Urinary bladder (tissue), 4 donors: ENCODE measurements at places on chromosomes 1 and 21. TPM values are rescaled to one million over a fixed set of nuclear protein-coding genes. Genes with fewer than 3 reads are reported as not detected.

DNA sequence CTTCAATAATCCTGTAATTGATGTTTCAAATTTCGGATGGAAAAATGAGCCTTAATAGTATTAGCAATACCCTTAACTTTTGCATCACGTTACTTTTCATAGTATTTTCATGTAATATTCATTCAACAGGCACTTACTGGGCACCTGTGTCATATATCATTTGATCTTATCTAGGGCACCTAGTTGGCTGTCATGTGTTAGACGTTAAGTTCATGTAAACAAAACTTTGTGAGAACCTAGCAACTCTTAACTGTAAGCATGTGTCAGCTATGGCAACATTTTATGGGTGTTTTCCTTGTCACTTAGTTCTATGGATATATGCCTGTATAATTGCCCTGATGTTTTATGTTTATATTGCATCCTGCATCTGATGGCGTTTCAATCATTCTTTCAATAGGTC is 777 bp downstream of the LAMC2 start:
- DNase-seq = no peak

S100A7 gene
- total RNA-seq = not detected

DNA sequence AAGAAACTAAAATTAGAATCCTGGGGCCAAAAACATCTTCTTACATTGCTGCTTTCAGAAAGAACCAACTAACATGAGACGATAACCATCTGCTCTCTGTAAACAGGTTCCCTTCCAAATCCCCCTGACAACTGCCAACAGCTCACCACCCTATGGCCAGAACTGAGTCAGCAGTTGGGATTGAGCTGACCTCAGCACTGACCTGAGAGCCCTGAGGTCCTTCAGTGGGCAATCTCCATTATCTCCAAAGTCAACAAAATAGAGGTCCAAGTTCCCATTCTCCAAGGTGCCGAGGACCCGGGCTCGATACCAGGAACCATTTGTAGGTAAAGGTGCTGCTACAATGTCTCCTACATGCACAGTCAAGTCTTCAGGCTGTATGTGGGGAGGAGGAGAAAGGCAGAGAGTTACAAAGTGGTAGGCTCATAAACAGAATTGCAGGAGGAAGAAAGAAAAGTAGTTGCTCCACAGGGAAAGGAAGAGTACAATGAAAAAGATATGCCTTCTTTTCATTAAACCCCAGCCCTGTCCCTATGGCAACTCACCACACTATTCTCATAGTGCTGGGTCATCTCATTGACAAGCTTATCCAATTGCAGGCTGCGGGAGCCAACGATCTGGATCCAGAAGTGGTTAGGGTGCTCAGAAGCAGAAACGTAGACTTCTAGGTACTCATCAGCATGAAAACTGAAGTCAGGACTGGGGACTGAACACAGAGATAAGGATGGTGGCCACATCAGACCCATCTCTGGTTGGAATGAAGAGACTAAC is 12.8 kb upstream of the MRPL9 start:
- DNase-seq = no peak

DNA sequence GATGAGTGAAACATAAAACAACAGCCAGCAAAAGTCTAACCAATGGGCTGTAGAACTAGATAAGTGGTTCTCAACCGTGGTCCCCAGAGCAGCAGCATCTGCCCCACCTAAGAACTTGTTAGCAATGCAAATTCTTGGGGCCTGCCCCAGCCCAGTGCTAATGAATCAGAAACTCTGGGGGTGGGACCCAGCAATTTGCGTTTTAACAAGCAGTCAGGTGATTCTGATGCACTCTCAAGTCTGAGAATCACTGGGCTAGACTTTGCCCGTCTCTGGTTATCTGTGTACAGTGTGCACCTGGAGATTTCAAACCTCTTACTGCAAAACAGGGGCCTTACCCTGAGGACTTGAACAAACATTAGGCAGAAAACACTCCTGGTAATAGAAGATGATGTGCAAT is 66.5 kb downstream of the PLXNA2 start:
- DNase-seq = no peak

ADORA1 gene
- total RNA-seq = 1.4 TPM

CTTNBP2NL gene
- total RNA-seq = 19.9 TPM

GRCh38 chr1:110674337-110675059 is at the start of gene KCNA3:
KCNA3 (minus strand) TSS chr1:110674940; CDS start chr1:110674809, 131 bp downstream.
- DNase-seq = peak; percentile 8

DNA sequence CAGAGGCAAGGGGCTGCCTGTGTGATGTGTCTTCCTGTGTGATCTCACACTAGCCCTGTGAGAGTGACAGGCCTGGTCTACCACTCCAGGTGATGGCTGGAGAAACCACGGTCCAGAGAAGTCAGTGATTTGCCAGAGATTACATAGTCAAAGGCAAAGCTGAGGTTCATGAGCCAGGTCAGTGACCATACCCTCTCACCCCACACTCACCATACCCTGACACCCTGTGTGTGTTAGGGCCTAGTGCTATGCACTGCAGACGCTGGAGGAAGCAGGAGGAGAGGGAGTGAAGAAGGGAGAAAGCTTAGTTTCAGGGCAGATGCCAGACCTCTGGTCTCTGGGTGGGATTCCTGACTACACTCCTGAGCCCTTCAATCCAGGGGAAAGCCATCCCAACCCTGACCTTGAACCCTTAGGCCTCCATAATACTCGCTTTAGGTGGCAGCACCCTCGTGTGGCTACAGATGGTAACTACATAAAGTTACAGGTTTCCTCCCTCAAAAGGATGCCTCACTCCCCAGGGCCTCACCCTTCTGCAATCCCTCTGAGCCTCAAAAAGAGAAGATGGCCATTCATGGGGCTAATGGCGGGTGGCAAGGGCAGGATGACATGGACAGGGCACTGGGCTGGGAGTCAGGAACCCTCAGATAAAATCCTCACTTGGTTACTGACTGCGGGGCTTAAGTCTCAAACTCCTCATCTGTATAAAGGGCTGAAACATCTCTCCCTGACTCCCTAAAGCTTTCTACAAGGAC is 20.8 kb upstream of the SDC3 start:
- no peak for DNase-seq

DNA sequence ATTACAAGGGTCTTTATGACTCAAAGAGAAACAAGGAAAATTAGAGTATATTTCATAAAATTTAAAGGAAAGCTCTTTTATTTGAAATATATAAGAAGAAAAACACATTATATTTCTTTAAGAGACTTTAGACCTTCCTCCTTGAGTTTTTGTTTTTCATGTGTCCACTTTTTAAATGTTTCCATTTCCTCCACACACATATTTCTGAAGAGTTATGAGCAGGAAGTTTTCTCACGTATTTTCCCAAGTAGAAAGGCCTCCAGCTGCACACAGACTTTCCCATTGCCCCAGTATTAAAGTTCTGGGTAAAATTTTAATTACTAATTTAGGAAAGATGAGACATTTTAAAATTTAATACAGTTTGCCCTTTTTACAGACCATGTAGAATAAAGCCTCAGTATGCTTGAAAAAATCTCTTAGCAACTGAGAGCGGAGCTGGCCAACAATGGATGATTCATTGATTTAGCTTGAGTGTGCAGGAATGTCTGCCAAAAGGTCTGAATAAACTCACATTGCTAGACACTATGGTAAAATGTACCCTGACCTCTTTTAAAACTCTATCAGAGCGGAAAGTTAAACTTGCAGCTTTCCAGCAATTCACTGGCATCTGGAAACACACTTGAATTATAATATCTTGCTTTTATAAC is 57.9 kb downstream of the DDAH1 start:
- peak; percentile 79 for DNase-seq

MEAF6 gene
- total RNA-seq = 62.5 TPM

SPRR1B gene
- not detected for total RNA-seq

DNA sequence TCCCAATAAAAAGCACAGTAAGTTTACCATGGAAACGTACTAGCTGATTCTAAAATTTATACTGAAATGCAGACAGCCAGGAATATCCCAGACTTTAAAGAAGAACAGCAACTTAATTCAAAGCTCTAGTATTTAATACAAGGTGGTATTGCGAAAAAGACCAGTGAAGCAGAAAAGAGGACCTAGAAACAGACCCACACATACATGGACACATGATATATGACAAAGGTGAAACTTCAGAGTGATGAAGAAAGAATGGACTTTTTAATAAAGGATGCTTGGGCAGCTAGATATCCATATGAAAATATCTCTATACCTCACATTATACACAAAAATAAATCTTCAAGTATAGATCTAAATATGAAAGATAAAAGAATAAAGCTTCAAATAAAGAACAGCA is 62.6 kb downstream of the COP1 start:
- DNase-seq = no peak

DNA sequence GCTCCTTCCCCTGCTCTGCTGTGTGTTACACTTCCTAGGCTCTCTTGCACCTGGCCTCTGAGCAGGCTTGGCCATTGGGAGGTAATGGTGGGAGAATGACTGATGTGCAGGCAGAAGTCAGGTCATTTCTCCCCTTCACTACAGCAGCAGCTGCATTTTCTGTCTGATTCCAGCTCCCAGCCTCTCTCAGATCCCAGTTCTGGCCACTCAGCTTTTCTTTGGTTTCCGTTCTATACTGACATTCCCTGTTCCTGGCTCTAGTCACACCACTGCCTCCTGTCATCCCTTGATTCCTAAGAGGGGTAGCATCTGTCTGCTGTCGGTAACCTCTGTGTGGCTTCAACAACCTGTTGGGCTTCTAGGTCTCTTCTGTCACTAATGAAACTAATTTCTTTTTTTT is 127.7 kb upstream of the HOOK1 start:
- DNase-seq = no peak

COA7 gene
- 7.9 TPM for total RNA-seq

GRCh38 chr1:229344937-229345684 is 2.3 kb upstream of the CCSAP start:
- no peak for DNase-seq

HSD3B2 gene
- not detected for total RNA-seq

NTNG1 gene
- total RNA-seq = 24.4 TPM

CCDC24 gene
- total RNA-seq = 2.8 TPM

DNA sequence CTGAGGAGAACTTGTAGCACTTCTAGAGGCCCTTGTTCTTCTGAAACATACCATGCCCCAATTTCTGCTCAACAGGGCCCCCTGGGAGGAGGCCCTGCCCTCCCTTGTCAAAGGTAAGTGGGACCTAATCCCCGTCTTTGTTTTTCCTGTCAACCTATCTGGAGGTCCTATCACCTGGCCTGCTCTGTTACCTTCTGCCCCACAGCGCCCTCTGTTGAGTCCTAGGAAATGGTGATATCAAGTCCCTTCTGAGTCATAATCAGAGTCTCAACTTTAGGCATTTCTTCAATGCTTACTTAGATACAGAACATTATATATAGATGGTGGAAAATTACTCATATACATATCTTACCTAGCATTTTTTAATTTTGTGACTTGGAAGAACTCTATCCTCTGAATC is 28.2 kb upstream of the FCRL4 start:
- DNase-seq = no peak

GRCh38 chr1:113136476-113136875 is 63.5 kb downstream of the LRIG2 start:
- no peak for DNase-seq

GRCh38 chr1:109925159-109925990 is 14.7 kb downstream of the CSF1 start:
- no peak for DNase-seq

GRCh38 chr1:222547944-222548671 is at the start of gene HHIPL2:
HHIPL2 (minus strand) TSS chr1:222548104; CDS start chr1:222548044, 60 bp downstream.
- no peak for DNase-seq

BARHL2 gene
- total RNA-seq = not detected

- no peak for DNase-seq
These were observed 10.9 kb upstream of the SESN2 start for GRCh38 chr1:28248273-28249012.

PHACTR4 gene
- total RNA-seq = 20.2 TPM

GRCh38 chr1:1318131-1318652 is 6.3 kb downstream of the INTS11 start:
- DNase-seq = peak; percentile 61

GRCh38 chr1:2786329-2787162 is 14.9 kb downstream of the TTC34 start:
- no peak for DNase-seq

GRCh38 chr21:34857874-34858273 is 189.1 kb downstream of the CLIC6 start:
- no peak for DNase-seq

GRCh38 chr1:205128050-205128449 is 6.3 kb upstream of the RBBP5 start:
- DNase-seq = no peak

- no peak for DNase-seq
These were observed 249.6 kb downstream of the COL11A1 start for GRCh38 chr1:102858695-102859094.

DNA sequence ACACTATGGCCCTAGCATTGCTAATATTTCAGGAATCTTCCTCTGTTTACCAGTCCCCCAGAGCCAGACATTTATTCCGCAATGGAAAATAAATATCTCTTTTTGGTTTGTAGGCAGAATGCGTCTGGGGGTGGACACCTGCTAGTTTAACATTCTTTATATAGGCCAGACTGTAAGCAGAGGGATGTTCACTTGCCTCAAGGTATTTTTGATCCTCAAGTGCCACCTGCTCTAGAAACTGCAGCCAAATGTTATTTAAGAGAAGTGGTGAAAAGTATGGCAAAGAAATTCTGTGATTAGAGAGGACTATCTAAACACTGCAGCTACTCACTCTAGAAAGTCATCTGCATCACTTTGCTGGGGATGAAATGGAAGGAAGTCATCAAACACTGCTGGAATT is 164.7 kb downstream of the NEGR1 start:
- no peak for DNase-seq

- DNase-seq = no peak
These were observed 19.1 kb downstream of the DIP2A start for GRCh38 chr21:46477765-46478164.

- no peak for DNase-seq
These were observed 72.5 kb downstream of the ZNF326 start for GRCh38 chr1:90067194-90067931.

SH2D5 gene
- total RNA-seq = not detected

DNA sequence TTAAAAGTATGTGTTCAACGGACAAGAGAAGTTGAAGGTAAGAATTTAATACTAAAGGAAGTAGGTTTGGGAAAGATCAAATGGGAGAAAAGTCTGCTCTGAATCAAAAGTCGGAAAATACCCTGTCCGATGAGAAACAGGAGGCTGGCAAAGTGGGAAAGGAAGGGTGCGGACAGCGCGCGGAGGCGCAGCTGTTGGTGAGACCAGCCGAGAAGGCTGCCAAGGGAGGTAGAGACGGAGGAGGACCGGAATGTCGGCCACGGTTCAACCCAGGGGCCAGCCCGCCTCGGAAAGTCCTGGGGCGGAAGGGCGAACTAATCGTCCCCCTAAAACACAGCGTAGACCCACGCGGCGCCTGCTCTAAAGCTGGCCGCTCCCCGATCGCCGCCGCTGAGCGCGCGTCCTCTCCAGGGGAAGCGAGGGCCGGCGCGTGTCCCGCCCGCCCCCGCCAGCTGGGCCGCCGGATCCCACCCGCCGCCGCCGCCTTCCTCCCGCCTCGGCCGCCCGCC is 639 bp upstream of the SPATA1 start:
- DNase-seq = no peak

IQGAP3 gene
- 11.8 TPM for total RNA-seq

GRCh38 chr1:183021405-183022201 is 1.6 kb upstream of the LAMC1 start:
- no peak for DNase-seq
